Iris pigment epithelial cell (primary cell): ENCODE measurements at places on chromosomes 4 and X.

- DNase-seq, result peak; percentile 4
Measured at GRCh38 chr4:129839687-129840086, 743.7 kb downstream of the C4orf33 start.

- no peak for DNase-seq
Measured at GRCh38 chrX:30593440-30594200, 16.1 kb upstream of the TASL start.

GRCh38 chrX:21355831-21356230 lies 18.4 kb upstream of the CNKSR2 start:
- no peak for DNase-seq

GRCh38 chr4:67896421-67897065 lies 12.7 kb upstream of the TMPRSS11D start:
- no peak for DNase-seq

DNA sequence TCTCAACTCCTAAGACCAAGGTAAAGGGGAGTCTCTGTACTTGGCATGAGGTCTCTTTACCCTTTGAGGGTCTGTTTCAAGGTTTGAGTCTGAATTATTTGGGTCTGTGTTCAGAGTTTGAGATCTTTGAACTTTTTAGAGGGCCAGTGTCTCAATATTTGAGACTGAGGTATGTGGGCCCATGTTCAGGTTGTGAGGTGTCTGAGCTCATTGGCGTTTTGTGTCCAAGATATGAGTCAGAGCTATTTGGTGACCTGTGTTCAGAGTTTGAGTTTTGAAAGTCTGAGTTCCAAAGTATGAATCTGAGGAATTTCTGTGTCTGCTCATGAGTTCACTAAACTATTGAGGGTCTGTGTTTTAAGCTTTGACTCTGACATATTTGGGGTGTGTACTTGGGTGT lies 36.7 kb upstream of the PAGE4 start:
- DNase-seq, result no peak
